ENCODE measurements at places on chromosomes 3 and 15. TPM values are rescaled to one million over a fixed set of nuclear protein-coding genes. Genes with fewer than 3 reads are reported as not detected.

The COL8A1 gene
- 0.09 TPM for total RNA-seq

The CFAP100 gene
- not detected for total RNA-seq

The TAGLN3 gene
- 7.1 TPM for total RNA-seq

- H3K4me1 ChIP-seq, result no peaks in the 10 kb centered on the region
- ATAC-seq, result peak; percentile 80
- H3K36me3 ChIP-seq, result no peaks in the 10 kb centered on the region
- H3K4me3 ChIP-seq, result no peak overlapping the region
- H3K27ac ChIP-seq, result no peak overlapping the region
- H3K27me3 ChIP-seq, result peaks cover 5% of the 10 kb centered on the region
Measured at GRCh38 chr3:160154033-160154432, 71.2 kb upstream of the C3orf80 start.

The HPS3 gene
- 24.0 TPM for total RNA-seq

DNA sequence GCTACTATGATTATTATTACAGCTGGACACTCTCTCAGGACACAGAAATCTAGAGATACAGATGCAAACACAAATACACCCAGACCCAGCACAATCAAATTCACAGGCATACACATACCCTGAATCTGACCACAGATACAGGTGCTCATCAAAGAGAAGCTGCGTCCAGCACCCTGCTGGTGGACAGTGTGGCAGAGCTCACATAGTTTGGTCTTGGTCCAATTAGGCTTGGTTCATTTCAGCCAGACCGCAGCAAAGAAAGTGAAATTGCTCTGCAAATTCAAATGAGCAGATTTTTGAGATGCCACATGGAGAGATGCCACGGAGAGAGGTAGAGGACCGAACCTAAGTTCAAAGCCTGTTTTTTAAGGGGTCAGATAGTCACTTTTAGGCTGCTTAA, 55.6 kb downstream of the ANAPC13 start:
- peaks cover 17% of the 10 kb centered on the region for H3K27me3 ChIP-seq
- no peaks in the 10 kb centered on the region for H3K36me3 ChIP-seq
- no peak for ATAC-seq

The GABRR3 gene
- not detected for total RNA-seq

The PGBD4 gene
- total RNA-seq, result 2.9 TPM

The KNSTRN gene
- total RNA-seq, result 48.5 TPM

The CIDEC gene
- 0.42 TPM for total RNA-seq

The ARHGAP11A gene
- total RNA-seq, result 114 TPM

DNA sequence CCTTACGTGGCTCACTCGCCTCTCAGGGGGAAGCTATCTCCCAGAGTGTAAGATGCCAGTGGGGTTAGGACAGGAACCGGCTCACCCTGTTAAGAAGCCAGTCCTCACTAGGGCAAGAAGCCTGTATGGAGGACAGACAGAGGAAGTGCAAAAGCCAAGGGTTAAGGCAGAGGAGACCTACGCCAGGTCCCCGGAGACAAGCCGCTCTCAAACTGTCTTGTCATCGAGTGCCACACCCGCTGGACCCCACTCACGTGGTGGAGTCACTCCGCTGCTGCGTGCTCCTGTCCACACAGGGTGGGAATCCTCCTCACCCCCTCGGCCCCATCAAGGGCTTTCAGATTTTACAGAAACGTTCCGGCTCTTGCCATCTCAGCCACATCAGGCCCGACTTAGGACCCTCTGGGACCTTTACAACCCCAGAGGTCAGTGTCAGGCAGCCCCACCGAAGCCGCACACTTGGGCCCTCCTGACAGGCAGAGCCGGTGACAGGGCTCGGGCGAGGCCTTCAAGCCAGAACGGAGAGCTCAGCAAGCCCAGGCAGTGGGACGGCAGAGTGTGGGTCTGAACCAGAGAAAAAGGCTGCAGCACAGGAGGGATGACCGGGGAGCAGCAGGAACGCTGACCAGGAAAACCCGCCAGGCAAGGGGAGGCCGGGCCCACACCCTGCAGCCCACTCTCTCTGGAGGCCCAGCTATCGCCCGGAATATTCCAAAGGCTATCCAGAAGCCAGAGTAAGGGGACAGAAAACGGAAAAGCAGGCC, 61.7 kb downstream of the XXYLT1 start:
- H3K27ac ChIP-seq, result no peak overlapping the region
- no peak overlapping the region for H3K4me3 ChIP-seq
- no peak for ATAC-seq

- H3K27me3 ChIP-seq, result peaks cover 7% of the 10 kb centered on the region
- no peaks in the 10 kb centered on the region for H3K36me3 ChIP-seq
- H3K27ac ChIP-seq, result no peak overlapping the region
- no peak overlapping the region for H3K4me3 ChIP-seq
- ATAC-seq, result no peak
- no peaks in the 10 kb centered on the region for H3K4me1 ChIP-seq
Measured at GRCh38 chr15:38017721-38018120, 83.3 kb downstream of the TMCO5A start.

The ADAMTS7 gene
- total RNA-seq, result 1.2 TPM

GRCh38 chr3:70640481-70640880, 328.0 kb upstream of the MDFIC2 start:
- H3K36me3 ChIP-seq, result no peaks in the 10 kb centered on the region
- ATAC-seq, result no peak
- no peaks in the 10 kb centered on the region for H3K4me1 ChIP-seq
- H3K27me3 ChIP-seq, result peaks cover 28% of the 10 kb centered on the region
- no peak overlapping the region for H3K4me3 ChIP-seq

The WNT5A gene
- total RNA-seq, result not detected

DNA sequence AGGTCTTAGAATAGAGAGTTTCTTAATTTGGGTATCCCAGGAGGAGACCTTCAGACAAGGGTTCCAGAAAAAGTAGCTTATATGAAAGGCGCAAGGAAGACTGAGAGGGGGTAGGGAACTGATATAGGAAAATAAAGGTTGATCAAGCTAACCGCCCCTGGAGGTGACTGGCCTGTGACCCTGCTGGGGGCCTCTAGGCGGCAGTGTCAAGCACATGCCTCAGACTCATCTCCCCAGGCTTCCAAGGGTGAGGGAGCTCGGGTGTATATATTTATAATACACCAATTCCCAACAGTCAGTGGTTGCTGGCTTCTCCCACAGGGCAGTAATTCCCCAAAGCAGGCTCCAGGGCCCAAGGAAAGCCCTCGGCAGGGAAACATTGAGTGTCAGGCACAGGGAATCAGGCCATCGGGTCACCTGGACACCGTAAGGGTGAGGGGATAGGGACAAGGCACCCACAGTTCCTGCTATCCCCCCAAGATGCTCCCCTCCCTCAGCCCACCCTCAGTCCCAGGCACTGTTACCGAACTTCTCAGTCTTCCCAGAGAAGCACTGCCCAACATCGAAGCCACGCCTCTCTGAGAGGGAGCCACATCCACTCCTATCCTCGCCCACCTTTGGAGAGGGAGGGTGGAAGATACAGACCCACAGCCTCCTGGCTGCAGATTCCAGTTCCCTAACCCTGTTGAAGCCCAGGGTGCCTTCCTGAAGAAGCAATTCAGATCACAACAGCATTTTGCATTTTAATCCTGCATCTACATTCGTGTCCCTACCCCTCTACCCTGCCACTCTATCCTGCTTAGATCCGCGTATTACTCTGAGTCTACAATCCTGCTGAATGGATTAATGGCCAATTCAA, 19.5 kb upstream of the CAV3 start:
- no peak overlapping the region for H3K27ac ChIP-seq
- H3K36me3 ChIP-seq, result no peaks in the 10 kb centered on the region
- no peak for ATAC-seq
- no peaks in the 10 kb centered on the region for H3K4me1 ChIP-seq

DNA sequence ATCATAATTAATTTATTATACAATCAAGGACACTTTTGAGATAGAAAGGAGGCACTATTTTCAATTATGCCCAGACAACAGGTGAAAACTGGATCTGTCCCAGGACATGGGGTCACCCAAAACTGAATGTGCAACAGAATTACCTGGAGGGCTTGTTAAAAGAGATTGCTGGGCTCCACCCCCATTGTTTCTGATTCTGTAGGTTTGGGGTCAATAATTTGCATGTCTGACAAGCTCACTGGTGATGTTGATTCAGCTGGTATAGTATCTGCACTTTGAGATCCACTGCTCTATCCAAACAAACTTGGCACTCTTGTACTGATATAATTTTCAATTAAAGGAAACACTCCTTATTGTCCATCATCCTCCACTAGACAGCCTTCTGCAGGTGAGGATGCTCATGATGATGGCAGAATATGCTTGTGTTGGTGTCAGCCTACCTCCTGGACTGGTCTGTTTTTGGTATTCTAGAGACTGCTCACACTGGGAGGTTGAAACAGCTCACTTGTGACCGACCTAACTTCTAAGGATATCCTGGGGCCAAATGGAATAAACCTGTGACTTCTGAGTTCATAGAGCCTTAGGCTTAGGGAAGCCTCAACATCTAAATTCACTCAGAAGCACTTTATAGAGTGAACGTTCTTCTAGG, 2.2 kb downstream of the P2RY14 start:
- ATAC-seq, result peak; percentile 24
- no peaks in the 10 kb centered on the region for H3K36me3 ChIP-seq
- peak overlapping the region; percentile 83 for H3K27ac ChIP-seq
- peaks cover 18% of the 10 kb centered on the region for H3K4me1 ChIP-seq
- H3K4me3 ChIP-seq, result peak overlapping the region; percentile 65

DNA sequence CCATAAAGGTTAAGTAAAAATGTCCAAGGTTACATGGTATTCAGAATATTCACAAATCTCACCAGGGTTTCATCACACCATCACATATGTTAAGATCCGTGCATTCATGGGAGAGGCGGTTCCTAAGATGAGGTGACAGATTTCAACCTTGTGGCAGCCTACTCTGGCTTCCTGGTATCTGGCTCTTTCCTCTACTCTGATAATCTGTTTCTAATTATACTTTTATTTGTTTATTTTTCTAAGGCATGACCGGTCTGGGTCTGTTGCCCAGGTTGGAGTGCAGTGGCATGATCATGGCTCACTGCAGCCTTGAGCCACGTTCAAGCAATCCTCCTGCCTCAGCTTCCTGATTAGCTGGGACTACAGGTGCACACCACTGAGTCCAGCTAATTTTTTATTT, 34.4 kb downstream of the RAF1 start:
- ATAC-seq, result no peak
- H3K27ac ChIP-seq, result no peak overlapping the region
- H3K27me3 ChIP-seq, result no peaks in the 10 kb centered on the region
- peaks cover 6% of the 10 kb centered on the region for H3K36me3 ChIP-seq
- H3K4me1 ChIP-seq, result peaks cover 35% of the 10 kb centered on the region

DNA sequence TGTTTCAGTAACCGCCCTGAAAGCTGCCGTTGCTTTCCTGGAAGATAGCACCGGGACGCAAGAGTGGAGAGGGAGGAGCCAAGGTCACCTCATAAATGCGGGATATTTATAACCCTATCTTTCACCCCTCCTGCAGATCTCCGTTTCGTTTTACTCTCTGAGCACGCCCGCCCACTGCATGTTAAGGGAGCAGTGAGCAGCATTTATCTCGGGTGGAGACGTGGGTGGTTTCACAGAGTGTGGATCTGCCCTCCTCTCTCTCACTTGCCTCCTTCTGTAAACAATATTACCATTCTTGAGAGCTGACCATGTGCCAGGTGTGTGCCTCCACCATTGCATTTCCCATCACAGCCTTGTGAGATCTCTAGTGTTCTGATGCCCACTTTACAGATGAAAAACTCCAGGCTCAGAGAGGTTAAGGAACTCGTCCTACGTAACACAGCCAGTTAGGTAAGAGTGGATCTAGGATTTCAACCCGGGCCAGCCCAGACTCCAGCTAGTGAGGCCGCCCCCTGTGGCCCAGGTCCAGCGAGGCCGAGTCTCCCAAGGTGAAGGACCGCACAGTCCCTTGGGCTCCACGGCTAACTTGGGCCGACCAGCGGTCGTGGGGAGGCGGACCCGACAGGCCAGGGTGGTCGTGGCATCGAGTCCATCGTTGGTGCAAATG, 16.9 kb upstream of the SEMA4B start:
- peak overlapping the region; percentile 86 for H3K4me3 ChIP-seq
- H3K36me3 ChIP-seq, result peaks cover 6% of the 10 kb centered on the region
- no peaks in the 10 kb centered on the region for H3K27me3 ChIP-seq
- peak overlapping the region; percentile 60 for H3K27ac ChIP-seq

DNA sequence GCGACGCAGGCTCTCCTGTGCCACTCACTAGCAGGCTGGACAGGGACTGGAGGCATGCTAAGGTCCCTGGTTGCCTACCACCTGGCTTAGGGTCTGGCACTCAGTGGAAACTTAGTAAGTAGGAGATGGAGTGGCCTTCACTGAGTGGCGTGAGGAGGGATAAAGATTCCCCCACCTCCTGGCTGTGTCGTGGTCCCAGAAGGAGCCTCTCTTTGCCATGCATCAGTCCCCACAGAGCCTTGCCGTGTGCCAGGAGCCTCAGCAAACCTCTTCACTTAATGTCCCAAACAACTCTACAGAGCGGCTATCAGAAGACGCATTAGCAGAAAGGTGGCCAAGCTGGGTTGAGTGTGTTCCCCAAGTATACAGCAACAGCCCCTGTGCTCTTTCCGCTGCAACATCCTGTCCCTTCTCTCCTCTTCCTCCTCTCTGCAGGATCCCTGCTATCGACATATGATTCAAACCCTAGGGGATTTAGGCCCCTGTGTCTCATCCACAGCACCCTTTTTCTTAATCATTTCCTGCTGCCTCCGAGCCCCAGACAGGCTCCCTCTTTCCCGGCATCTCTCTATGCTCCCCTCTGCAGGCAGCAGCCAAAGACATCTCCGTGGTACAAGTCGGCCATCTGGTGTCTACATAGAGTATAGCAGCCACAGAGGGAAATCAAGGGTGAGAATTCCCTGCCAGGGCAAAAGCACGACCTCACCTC, 66.7 kb downstream of the SLC6A1 start:
- H3K36me3 ChIP-seq, result no peaks in the 10 kb centered on the region
- no peak overlapping the region for H3K4me3 ChIP-seq
- ATAC-seq, result peak; percentile 60
- no peak overlapping the region for H3K27ac ChIP-seq

The SEC11A gene
- 111 TPM for total RNA-seq

GRCh38 chr3:78912259-78912658, 855.5 kb downstream of the ROBO1 start:
- no peaks in the 10 kb centered on the region for H3K4me1 ChIP-seq
- no peak for ATAC-seq
- H3K27me3 ChIP-seq, result no peaks in the 10 kb centered on the region
- no peak overlapping the region for H3K27ac ChIP-seq

DNA sequence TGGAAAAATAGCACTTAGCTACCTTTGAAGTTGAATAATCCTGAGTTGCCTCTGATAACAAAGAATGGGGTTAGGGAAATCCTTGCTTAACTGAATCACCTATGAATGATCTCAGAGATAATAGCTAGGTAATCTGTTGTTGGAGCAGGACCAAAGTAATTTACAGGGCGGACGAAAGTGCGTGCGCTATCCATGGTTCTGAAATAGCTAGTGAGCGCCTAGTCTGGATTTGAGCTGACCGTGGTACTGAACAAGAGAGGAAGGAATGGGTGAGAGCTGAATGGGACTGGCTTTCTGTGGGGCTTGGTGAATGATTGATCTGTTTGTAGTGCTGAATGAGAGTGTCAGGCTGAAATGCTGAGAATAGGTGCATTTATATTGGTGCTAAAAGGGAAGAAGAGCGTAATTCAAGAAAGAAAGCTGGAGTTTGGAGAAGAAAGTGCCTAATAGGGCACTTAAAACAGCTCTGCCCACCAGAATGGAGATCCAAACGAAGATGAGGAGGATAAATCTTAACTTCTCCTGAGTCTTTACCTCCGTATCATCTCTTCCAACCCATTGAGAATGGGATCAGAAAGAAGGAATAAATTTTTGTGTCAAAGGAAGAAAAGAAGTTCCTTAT, 10.1 kb downstream of the SCN10A start:
- H3K27ac ChIP-seq, result no peak overlapping the region
- H3K4me1 ChIP-seq, result peaks cover 5% of the 10 kb centered on the region
- no peaks in the 10 kb centered on the region for H3K36me3 ChIP-seq

GRCh38 chr3:70856414-70857162, 544.1 kb upstream of the MDFIC2 start:
- no peaks in the 10 kb centered on the region for H3K36me3 ChIP-seq
- H3K4me3 ChIP-seq, result peak overlapping the region; percentile 16
- peak; percentile 94 for ATAC-seq
- H3K27ac ChIP-seq, result peak overlapping the region; percentile 79

The LMAN1L gene
- total RNA-seq, result 0.82 TPM
